AG09319 (cell line): ENCODE measurements at places on chromosomes 2 and 18.

DNA sequence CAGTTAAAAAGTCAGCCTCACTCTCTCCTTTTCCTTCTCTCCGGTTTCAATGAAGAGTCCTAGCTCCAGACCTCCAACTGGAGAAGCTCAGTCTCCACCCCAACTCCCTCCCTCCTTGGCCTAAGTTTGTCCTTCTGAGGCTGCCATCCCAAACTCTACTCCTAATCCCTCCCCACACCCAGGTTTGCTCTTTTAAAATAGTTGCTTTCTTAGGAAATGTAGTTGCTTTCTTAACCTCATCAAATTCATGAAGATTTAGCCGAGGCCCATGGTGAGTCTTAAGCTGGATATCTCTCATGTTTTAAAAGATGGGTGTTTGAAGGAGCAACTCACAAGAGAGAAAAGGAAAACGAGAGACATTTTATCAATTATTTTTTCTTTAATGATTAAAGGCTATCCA, 937 bp upstream of the LANCL1 start:
- DNase-seq = peak; percentile 28

GRCh38 chr2:197982565-197982964, 178.2 kb downstream of the PLCL1 start:
- no peak for DNase-seq

DNA sequence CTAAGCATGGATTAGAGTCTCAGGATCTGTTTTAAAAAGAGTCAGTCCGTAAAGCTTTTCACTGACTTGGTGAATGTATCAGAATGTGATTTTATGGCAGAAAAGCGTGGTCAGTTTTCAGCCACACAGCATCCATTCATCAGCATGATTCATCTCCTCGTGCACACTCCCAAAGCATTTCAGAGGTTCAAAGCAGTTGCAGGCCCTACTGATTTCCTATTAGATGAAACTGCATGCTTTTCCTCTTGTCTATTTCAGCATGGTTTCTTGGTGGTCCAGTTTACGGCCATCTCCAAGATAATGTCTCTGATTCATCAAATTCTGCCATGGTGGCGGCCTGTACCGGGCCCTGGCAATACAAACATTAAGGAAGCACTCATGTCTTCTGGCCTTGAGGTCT, 4.8 kb upstream of the PARD6G start:
- DNase-seq = no peak

DNA sequence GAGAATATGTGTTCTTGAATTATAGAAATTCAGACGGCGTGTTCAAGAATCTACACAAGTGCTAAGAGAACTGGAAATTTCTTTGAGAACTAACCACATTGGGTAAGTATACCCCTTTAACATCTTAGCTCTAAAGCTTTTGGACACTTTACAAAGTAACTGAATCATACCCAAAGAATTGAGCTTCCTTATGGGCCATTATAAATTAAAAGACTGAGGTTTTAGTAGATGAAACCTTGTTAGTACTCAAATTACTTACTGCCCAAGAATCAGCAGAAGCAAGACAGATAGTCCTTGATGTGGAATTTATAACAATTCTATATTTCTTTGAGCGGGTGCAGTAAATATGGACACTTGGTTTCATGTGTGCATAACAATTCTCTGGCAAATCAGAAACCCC, 168.3 kb downstream of the PRPF40A start:
- DNase-seq = no peak

DNA sequence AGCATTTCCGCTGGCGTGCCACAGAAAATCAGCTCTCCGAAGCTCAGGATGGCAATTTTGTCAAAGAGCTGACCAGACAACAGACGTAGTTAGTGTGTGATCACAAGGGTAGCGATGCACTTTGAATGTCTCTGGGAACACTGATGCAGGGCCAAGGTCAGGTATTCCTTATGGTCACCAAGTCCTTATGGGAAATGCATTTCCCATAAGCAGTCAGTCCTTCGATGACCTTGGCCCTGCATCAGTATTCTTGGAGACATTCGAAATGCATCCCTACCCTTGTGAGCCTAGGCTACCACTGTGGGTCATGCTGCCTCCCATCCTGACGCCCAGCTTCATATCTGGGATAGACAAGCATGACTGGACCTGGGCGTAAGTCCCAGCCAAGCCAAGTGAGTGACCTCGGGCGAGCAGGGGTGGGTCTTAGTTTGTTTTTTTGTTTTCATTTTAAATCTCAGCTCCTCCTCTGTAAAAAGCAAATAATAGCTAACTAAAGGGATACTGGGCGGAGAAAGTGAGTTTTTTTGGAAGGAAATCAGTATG, 13.6 kb downstream of the ABCG5 start:
- DNase-seq = no peak

- DNase-seq = no peak
Observed at GRCh38 chr2:193549661-193550060, 1354.9 kb upstream of the TMEFF2 start.

DNA sequence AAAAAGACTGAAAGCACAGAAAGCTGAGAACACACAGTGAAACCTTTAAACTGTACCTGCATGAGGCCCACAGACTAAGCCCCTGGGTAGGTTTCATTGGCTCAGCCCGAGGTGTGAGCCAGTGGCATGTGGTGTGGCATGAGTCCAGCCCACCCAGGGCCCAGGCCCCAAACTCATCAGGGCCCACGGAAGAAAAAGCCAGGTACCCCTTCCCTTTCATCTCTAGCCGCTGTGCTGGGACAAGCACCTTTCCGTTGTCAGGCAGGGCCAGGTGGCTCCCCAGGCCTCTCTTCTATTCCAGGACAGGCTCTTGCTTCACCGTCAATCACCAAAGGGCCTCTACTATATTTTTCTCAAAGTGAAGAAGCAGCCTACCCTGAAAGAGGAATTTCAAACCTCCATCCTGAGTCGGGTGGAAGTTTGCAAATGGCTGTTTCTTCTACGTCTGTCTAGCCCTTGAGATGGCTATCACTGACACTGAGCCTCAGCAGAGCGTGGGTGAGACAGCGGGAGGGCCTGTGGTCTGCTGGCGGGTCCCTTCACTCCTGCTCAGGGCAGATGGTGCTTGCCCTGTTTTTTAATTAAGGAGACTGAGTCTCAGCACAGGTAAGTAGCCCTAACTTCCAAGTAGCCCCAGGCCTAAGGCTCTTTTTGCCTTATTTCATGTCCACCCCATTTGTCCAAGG, 8.6 kb downstream of the DNAJB2 start:
- no peak for DNase-seq

DNA sequence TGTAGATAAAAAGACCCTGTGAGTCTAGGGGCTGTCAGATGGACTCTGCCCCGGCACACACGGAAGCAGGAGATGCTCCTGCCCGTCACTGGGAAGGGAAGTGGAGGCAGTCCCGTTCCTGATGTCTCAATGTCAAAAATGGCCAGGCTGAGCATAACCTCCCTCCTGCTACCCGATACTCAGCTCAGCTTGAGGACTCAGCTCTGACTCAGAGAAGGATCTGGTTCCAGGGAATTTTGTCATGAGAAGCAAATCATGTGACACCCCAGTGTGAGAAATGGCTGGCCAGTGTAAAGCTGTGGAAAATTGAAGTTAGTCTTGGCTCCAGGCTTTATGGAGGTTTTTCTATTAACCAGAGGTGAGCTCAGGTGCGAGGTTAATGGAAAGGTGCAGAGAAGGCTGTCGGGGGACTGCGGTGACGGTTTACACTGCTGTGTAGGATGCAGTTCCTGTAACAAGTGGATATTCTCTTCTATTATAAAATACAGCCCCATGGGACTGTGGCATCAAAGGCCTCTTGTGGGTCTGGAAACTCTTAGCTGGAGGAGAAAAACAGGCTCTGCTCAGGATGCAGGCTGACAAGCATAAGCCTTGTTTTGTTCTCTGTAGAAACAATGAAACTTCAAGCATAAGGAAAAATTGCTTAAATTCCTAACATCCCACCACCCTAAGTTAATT, 24.7 kb upstream of the AGAP1 start:
- peak; percentile 55 for DNase-seq

DNA sequence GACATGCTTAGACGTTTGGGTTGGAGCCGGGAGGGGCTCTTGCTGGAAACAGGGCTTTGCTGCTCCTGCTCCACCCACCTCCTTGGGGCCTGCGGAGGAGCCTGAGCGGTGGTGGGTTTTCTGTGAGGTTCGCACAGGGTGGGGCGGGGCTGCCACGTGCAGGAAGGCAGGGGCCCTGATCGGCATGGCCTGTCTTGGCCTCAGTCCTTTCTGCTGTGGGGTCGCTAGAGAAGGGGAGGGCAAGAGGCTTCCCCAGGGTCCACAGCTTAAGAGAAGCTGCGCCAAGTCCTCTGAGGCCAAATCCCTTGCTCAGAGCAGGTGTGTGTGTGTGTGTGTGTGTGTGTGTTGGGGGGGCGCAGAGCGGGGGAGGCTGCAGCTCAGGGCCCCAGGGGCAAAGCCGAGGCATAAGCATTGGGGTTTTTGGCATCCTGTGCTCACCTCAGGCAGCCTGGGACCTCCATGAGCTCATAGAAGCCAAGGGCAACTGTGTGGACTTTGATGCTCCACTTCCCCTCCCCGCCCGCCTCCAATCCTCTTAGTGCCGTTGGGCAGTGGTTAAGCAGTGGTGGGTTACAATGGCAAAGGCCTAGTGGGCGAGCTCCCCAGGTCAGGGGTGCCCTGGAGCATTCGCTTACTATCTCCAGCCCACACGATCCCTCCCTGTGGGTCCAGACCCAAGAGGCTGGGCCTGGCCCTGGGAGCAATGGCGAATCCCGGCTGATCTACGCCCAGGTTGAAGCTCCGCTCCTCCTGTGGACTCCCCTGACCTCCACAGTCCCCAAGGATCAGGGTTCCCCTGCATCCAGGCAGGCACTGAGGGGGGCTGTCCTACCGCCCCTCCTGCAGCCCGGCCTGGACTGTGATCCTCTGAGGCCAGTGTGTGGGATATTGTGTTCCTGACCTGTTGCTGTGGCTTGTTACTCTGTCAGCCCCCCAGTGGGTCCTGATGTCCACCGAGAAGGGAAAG, 28.9 kb downstream of the TOGARAM2 start:
- no peak for DNase-seq

DNA sequence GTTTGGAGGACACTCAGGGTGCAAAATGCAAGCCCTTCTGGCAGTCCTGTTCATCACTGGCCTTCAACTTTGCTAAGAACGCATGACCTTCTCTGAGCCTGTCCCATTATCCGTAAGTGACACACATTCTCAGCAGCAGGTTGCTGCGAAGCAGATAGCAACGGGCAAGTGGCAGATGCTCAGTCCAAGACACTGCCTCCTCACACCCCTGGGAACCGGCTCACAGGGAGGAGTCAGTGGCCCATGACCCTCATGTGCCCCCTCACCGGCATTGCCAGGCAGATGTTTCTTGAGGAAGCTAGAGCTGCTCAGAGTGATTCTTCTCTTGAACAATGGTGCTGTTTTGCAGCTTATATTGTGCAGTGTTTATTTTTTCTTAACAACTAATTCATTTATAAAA, 737.2 kb upstream of the HS6ST1 start:
- DNase-seq = no peak

DNA sequence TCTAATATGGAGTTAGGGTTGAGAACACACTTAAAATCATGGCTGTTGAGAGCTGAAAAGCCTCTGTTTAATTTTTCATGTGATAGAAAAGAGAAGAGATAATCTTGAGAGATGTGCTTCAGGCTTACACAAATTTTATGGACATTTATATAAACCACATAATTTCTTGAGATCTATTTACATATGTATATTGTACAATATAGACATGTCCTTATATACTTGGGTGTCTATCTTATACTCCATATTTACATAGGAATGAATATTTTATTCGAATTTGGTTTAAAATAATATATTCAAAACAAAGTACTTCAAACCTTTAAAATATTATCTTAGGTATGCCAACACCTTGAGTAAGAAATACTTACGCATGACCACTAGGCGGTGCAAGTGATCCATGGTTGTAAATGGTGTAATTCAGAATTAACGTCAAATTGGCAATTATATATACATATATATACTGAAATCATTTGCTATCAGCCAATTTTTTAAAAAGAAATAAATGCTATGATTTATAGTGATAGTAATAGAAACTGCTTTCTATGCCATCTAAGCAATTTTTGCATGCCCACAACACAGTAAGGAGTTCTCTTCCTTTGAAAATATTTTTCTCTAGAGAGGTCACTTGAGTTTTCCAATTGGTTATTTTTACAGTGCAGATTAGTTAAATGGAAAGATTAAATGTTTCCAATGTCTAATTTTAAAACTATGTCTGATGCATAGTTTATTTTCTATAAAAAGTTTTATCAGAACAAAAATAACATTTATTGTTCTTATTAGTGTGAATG, 37.6 kb upstream of the SPAG16 start:
- no peak for DNase-seq

DNA sequence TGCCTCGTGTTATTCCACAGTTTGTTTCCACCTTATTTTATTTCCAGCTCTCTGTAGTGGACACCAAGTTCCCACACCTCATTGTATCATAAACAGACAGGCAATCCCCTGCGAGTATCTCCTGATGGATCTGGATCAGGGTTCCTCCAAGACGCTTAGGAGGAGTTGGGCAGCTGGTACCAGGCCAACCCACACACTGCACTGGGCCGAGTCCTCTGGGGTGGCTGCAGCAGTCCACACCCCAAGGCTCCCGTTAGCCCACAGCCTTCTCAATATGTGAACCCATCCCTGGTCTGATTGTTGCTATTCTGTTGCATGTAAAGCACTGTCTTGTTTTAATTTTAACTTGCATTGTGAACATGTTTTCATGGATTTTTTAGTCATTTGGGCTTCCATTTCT, 178.8 kb upstream of the RAB6C start:
- DNase-seq = no peak

GRCh38 chr2:240997856-240998705, at the start of gene SNED1:
SNED1 (plus strand) TSS chr2:240998618; CDS start chr2:240998838, 220 bp downstream.
- peak; percentile 51 for DNase-seq

GRCh38 chr2:112204411-112204810, 50.4 kb downstream of the ZC3H8 start:
- DNase-seq = no peak

DNA sequence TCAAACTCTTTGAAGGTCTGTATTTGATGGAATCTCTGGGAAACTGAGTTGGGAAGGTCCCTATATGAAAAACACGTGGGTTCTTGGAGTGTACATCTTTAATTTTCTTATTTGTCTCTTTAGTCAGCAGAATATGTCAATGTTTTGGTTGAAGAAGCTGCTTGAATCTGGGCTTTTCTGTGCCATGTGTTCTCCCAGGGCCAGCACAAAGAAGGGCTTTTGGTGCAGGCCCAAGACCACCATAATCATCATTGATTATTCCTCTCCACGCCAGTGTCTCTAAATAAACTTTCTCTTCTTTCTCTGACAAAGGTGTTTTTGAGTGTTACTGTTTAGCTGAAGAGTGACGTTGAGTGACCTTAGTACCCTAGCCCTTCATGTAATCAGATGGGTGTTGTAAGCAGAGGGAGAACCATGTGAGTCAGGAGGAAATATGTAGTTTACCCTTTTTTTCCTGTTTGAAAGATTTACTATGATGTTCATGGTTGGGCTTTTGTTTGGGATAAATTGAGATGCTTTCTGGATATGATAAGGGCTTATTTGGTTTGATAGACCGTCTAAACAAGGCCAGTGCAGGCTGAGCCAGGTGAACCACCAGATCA, 11.6 kb upstream of the TNP1 start:
- no peak for DNase-seq

DNA sequence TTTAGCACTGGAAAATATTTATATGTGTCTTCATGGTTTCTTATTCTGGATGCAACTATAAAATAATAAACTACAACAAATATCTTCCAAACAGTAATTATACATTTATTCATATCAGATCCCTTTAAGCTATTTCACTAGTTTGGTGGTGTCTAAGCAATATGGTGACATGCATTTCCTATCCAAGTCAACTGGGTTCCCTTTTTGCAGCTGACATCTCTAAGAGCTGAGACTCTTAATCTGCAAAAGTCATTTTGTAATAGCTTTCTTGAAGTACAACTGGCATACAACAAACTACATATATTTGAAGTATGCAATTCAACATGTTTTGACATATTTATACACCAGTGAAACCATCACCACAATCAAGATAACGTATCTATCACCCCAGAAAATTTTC, 59.9 kb upstream of the SLC1A4 start:
- DNase-seq = no peak
